ENCODE measurements at places on chromosomes 6 and 20. TPM values are rescaled to one million over a fixed set of nuclear protein-coding genes. Genes with fewer than 3 reads are reported as not detected.

SLC22A16 gene
- total RNA-seq, result not detected

PGC gene
- total RNA-seq, result not detected

SCRT2 gene
- total RNA-seq, result not detected

LGSN gene
- not detected for total RNA-seq

OR11A1 gene
- total RNA-seq, result not detected

CLPSL1 gene
- total RNA-seq, result not detected

TMEM244 gene
- total RNA-seq, result not detected

LY6G5B gene
- total RNA-seq, result 2.3 TPM

MTG2 gene
- 23.6 TPM for total RNA-seq

PRPH2 gene
- not detected for total RNA-seq

SLC12A5 gene
- total RNA-seq, result 0.76 TPM

Measured in hair follicular keratinocyte (primary cell).